ENCODE measurements at places on chromosomes 6 and 20.

GRCh38 chr6:134816780-134817179 lies 133.1 kb downstream of the ALDH8A1 start:
- DNase-seq: no peak

DNA sequence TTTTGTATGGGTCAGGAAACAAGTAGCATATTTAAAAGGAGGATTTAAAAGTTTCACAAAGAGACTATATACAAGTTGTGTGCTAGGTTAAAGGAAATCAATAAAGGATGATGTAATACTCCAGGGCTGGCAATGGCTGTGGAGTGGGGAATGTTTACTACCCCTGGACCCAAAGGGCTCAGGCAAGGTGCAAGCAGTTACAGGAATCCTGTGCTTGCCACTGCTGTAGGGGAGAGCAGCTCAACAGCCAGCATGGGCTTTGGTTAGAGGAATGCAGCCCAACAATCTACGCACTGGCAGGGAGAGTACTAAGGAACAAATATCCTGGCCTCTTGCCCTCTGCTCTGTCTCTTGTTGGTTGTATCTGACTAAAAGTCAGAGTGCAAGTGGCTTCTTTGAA lies 1642.2 kb downstream of the KHDRBS2 start:
- no peak for DNase-seq

DNA sequence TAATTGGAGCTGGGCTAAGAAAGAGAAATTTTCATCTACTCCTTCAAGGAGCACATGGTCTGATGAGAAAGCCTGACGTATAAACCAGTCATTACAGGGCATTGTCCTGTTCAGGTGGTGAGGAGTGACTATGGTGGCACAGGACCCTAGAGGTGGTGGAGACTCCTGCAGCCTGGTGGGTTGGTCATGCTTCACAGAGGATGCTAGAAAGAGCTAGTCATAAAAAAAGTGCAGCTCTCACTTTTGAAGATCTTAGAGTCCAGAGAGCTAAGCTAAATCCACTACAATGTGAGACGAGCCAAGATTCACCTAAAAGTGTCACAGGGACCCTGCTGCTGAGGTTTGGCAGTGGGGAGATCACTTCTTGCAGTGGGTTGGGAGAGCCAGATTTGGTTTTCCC lies 9.8 kb upstream of the ZNF831 start:
- no peak for DNase-seq

DNA sequence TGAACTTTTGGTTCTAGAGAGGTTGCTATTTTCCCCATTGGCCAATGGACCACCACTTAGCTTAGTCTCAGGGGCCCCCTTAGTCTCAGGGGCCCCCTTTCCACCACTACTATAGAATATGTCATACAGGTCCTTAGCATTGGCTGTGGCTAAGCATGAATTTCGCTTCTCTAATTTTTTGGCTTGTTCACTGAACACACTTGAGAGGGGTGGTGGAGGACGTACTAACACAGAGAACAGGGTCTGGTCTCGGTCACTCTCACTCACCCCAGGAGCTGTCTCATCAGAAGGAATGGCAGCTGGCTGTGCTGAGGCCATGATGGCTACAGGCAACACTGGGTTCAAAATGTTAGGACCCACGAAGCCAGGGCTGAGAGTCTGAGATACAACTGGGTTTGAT lies 30.3 kb downstream of the ZNF318 start:
- DNase-seq: no peak

DNA sequence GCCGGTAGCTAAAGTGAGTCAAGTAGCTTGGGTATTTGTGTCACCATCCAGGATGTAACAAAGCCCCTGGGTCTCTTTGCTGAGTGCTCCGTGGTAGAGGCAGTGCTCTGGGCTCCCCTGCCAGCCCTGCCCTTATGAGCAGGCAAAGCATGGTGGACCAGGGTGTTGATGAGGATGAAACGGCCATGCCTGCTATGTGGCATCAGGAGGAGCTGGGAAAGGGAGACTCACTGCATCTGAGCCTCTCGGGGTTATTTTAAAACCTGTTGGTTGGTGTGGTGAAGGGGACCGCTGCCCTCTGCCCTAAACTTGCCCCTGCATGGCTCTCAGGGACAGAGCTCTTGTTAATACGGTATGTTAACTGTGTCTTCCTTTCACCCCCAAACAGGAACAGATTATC lies 143.1 kb downstream of the DTNBP1 start:
- no peak for DNase-seq

DNA sequence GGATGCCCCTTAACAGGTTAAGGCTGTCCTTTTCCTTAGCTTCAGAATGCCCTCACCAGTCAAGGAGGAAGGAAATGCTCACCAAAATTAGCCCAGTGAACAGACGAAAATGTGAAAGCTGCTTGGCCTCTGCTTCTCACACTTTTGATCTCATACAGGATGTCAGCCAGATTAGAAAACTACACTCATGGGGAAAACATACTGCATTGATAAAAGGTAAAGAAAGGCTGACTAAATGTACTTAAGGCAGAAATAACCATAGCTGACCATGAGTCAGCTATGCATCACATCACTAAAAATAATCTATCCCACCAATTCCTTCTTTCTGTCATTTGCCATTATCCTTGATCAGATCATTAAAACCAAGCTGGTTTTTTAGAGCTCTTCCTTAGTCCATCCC lies 198.4 kb upstream of the TENT5A start:
- no peak for DNase-seq

- no peak for DNase-seq
Measured at GRCh38 chr6:149224399-149224798, 93.1 kb upstream of the TAB2 start.

GRCh38 chr6:28720357-28721231 lies 194.9 kb downstream of the GPX5 start:
- DNase-seq: no peak

- DNase-seq: peak; percentile 19
Measured at GRCh38 chr6:119350952-119351372, 1.4 kb upstream of the MAN1A1 start.

DNA sequence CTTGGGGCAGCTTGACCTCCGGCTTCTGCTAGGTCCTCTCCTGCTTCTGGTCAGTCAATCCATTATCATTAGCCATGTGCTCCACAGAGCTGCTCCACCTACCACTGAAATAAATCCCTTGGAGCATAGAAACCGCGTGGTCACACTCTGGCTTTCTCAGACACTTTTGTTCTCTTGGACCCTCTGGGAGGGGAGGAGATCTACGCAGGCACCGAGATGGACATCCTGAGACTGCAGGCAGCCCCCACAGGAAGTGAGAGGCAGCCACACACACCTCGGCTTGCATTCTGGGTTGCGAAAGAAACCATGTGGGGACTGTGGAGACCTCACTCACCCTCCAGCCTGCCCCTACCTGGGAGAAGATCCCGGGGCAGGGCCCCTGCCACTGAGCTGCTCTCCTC lies 79.5 kb downstream of the FYN start:
- no peak for DNase-seq

- DNase-seq: no peak
Measured at GRCh38 chr6:161701056-161701455, 427.2 kb upstream of the AGPAT4 start.

DNA sequence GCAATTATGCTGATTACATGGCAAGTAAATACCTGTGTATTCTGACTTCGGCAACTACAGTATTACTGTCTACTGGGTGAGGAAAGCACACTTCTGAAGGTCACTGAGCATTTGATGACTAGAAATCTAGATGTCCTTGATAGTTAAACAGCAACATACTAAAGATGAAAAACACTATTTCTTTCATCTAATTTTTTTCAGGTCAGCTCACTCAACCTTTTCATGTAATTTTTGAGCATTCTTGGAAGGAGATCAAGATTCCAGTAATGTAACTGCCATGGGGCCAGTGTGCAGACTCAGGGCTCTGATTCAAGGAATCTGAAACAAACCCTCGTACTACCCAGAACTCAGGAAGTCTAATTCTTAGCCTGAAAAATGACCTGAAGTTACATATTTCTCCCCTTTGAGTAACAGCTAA lies 222.6 kb upstream of the TAB2 start:
- no peak for DNase-seq

- DNase-seq: no peak
Measured at GRCh38 chr6:158839796-158840195, 20.6 kb upstream of the EZR start.

- DNase-seq: no peak
Measured at GRCh38 chr6:163356324-163356723, 58.2 kb upstream of the QKI start.

- no peak for DNase-seq
Measured at GRCh38 chr6:12717356-12717755, 789 bp downstream of the PHACTR1 start.

- no peak for DNase-seq
Measured at GRCh38 chr6:87698547-87699006, 3.5 kb downstream of the AKIRIN2 start.

- no peak for DNase-seq
Measured at GRCh38 chr20:18532626-18533025, 24.9 kb downstream of the SEC23B start.

DNA sequence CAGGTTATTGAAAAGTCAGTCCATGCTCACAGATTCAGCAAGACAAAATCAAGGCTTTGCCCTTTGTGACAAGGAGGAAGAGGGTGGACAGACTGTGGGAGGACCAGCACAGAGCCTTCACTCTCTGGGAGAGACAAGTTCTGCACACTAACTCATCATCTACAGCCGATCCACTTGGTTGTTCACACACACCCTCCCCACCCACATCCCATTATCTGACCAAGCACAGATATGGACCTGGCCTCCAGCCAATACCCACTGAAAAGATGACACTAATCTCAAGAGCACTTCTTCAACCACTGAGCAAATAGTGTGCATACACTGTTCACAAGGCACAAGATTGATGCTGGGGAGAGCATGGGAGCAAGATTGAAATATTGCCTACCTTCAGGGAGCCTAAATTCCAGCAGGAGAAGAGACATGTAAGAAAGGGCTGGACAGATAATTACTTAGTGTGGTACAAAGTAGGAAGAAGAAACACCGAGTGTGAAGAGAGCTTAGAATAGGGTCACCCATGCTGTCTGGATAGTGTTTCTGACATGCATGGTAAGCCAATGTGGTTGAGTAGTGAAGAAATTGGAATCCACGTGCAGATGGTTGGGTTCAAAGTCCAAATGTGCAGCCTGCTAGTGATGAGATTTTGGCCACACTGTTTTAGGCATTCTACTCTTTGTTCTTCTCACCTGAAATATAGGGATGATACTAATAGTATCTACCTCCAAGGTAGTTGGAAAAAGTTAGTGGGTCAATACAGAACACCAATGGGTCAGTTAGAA lies 21.7 kb upstream of the IL17A start:
- peak; percentile 11 for DNase-seq
